ENCODE measurements at places on chromosomes 6 and 20. TPM values are rescaled to one million over a fixed set of nuclear protein-coding genes. Genes with fewer than 3 reads are reported as not detected.

DNA sequence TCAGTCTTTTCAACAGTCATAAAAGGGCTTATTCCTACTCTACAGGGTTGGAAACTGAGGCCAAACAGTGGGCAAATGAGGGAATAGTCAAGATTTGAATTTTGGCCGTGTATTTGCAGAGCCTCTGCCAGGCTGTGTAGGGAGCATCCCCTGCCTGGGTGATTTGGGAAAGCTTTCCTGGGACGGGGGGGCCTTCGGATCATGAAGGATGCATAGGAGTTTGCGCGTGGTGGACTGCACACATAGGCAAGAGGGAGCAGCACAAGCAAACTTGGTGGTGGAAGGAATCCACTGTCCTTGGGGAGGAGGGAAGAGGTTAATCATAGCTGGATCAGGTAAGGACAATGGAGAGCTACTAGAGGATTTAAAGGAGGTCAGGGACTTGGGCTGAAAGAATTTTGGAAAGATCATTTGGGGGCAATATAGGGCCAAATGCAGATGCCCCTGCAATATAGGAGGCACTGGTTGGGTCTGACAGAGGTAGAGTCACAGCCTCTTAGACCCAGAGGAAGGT lies 2.5 kb downstream of the PTPRA start:
- DNase-seq: no peak

- no peak for DNase-seq
These were observed 20.4 kb downstream of the THEMIS start for GRCh38 chr6:127880429-127880828.

Gene MYL9
- total RNA-seq: 1,128 TPM

- DNase-seq: no peak
These were observed 28.8 kb downstream of the DCDC2 start for GRCh38 chr6:24329022-24329421.

Gene EEF1A2
- total RNA-seq: 178 TPM

GRCh38 chr20:52167232-52167840 lies 24.2 kb downstream of the ZFP64 start:
- DNase-seq: no peak

DNA sequence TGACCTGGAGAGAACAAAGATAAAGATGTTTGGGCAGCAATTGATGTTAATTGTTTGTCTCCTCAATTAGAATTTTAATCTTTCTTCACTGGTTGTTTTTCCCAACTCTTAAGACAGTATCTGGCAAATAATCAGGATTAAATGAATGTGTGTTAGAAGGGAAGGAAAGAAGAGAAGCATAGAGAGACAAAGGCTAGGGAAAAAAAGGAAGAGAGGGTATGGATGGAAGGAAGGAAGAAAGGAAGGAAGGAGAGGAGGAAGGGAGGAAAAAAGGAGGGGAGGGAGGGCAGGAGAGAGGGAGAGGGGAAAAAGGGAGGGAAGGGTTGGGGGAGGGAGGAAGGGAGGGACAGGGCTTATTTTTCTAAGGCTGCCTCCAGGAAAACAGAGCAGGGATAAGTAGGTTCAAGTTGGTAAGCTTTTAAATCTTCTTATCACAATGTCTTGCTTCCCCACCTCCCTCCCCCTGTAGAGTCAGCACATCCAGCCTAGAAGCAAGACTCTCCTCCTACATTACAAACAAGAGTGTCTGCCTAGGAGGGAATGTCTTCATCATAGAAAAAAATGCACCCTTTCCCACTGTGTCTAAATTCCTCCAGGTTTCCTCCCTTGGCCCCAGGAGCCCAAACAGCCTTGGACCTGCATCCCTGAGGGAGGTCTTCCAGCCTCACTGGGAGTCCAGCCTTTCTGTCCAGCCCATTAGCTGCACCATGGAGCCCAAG lies 447.8 kb upstream of the JARID2 start:
- no peak for DNase-seq

DNA sequence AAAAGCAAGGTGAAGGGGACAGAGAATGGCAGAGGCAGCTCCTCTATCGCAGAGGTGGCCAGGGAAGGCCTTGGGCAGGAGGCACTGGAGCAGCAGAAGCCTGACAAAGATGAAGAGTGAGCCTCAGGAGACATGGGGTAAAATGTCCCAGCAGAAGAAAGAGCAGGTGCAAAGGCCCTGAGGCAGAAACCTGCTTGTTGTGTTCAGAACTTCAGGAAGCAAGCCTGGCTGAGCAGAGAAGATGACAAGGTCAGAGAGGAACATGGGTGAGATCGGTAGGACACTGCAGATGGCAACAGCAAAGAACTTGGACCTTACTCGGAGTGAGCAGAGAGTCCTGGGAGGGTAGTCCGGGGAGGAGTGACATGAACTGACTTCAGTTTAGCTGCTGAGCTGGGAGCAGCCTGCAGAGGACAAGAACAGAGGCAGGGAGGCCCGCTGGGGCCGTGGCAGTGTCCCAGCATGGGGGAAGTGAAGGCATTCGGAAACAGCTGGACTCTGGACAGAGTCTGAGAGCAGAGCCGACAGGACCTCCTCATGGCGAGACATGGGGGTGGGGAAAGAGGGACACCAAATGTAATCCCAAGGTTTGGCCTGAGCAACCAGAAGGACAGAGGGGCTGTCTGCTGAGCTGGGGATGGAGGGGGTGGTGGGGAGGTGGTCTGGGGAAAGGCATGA lies 106.3 kb downstream of the PREX1 start:
- DNase-seq: no peak

GRCh38 chr6:101393251-101393828 lies at the start of gene GRIK2:
TSS of gene GRIK2 (plus strand) at chr6:101393708.
- DNase-seq: peak; percentile 44

DNA sequence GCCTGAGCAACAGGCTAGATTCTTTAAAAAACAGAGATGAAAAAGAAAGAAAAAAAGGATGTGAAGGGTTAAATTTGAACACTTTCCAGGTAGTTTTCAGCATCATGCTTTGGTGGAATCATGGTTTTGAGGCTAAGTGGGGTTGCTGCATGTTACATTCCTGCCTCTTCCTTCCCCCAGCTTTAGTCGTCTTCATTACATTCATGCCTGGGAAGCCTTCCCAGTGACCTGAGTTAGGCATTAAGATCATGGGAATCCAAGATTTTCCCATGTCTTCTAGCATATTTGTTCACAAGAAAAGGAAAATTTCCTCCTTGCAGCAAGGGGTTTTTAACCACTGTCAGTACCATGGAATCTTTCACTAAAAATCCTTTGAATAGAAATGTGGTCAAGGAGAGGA lies 12.0 kb downstream of the TPX2 start:
- DNase-seq: no peak

Gene LPA
- total RNA-seq: not detected

DNA sequence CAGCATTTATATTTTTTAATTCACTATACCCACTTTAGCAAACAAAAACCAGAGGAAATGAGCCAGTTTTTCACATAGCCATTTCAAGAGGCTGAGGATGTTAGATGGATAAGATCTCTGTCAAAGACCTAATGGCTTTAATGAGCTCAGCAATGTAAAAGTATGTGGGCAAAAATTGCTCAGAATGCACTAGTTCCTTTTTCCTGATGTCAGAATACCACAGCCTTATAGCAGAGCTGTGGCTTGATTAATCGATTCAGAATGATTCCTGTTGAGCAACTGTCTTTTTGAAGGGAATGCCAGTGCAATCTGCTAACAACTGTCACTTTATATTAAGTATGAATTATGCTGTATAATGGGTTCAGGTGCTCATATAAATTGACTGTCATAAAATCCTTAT lies 100.6 kb upstream of the HIVEP1 start:
- no peak for DNase-seq

Gene PPP1R14C
- not detected for total RNA-seq

GRCh38 chr6:26270903-26271667 lies 93.9 kb upstream of the BTN3A2 start:
- DNase-seq: peak; percentile 82

Gene CAPN11
- total RNA-seq: not detected

GRCh38 chr6:164554226-164554625 lies 755.2 kb downstream of the C6orf118 start:
- no peak for DNase-seq

DNA sequence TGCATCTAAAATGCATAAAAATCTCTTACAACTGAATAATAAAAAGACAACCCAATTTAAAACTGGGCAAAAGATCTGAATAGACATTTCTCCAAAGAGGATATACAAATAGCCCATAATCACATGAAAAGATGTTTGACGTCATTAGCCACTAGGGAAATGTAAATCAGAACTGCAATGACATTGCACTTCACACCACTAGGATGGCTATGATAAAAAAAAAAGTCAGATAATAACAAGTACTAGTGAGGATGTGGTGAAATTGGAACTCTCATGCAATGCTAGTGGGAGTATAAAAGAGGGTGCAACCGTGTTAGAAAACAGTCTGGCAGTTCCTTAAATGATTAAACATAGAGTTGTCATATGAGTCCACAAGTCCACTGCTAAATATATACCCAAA lies 24.3 kb upstream of the TBX18 start:
- DNase-seq: no peak

Gene BTNL2
- not detected for total RNA-seq

Gene HCRTR2
- not detected for total RNA-seq

Gene C4B
- 1,915 TPM for total RNA-seq

- DNase-seq: no peak
These were observed 142.0 kb downstream of the CEP57L1 start for GRCh38 chr6:109237077-109237985.

DNA sequence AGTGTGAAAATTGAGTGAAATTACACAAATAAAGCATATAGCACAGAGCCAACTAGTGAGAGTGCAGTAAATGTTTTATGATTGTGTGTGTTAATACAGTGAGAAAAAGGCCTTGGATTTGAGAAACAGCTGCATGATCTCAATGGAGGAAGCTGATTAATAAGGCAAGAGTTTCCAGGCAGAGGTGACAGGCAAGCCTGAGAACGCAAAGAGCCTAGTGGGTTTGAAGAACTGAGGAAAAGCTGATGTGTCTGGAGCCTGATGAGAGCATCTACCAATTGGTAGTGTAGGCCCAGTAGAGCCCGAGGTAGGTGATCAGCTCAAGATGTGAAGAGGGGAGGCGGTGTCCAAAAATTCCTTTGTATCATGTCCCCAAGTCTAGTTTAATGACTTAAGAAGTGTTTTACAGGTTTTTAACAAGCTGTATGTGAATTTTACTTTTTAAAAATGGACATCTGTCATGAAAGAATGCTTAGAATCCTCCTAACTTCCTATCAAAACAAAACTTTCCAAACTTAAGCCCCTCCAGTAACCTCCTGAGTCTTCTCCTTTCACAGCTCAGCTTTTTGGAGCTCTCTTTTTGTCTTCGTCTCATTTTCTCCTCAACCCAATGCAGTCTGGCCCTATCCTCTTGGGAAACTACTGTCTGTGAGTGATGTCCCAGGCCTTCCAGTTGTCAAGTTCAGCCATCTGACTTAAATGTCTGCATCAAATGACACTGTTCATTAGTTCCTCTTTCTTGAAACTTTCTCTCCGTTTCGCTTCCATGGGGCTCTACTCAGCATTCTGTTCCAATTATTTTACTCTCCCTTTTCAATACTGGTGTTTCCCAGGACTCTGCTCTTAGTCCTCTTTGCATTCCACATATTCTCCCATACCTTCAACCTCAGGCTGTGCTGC lies 1.2 kb downstream of the CDC40 start:
- DNase-seq: no peak

- no peak for DNase-seq
These were observed 76.5 kb downstream of the ZNF217 start for GRCh38 chr20:53517146-53517545.

GRCh38 chr6:90456001-90456400 lies 130.9 kb downstream of the MAP3K7 start:
- DNase-seq: no peak

- no peak for DNase-seq
These were observed 18.7 kb upstream of the MC3R start for GRCh38 chr20:56229812-56230211.

Gene VARS2
- 28.4 TPM for total RNA-seq

DNA sequence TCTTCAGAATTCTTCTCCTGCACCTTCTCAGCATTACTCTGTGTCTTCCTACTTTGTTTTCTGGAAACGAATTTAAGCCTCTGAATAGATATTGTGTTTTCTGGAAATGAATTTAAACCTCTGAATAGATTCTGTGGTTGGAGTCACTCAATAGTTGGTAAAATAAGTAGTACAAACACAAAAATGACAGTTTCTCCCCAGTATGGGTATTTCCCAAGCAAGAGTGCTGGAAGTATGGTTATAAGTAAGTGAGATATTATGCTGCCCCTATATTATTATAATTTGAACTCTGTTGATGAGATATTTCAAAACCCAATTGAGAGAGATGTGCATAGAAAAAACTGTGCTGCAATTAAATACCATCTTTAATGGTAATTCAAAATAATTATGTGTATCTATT lies 94.9 kb downstream of the TINAG start:
- DNase-seq: no peak

DNA sequence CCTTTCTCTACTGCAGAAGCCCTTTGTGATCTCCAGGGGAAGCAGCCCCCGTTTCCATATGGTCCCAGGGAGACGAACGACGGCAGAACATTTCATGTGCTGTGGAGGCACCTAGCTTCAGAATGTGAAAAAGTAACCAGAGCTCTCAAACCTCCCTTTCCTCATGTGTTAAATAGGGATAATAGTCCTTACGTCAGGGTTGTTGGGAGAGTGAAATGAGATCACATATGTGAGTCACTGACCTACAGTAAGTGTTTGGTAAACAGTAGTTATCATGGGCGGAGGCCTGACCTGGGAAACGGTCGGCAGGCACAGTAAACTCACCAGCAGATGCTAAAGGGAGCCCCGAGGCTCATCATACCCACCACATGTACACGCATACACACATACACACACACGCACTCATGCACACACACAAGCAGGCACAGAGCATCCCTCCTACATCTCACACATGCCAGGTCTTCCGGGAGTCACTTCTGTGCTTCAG lies 89.7 kb downstream of the LY86 start:
- DNase-seq: no peak

- DNase-seq: no peak
These were observed 33.9 kb upstream of the PRSS16 start for GRCh38 chr6:27213544-27214125.

Gene BPIFB2
- total RNA-seq: not detected

Gene CPXM1
- total RNA-seq: 18.0 TPM

- no peak for DNase-seq
These were observed 43.5 kb upstream of the FRMD1 start for GRCh38 chr6:168122521-168122920.

DNA sequence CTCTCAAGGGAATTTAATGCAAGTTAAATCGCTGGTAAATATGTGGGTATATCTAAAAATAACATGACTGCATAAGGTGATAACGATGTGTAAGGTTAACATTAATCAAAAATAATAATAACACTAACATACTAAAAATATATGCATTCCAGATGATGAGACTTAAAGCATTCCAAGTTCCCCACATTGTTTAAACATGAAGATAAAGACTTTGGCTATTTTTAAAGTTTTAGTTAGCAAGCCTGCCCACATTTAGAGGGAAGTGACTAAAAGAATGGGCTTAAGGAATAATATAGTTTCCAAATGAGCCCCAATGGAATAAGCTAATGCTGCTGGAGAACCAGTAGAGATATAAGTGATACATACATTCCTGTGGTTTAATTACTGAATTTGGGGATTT lies 941.3 kb downstream of the TBC1D32 start:
- DNase-seq: no peak

Gene TRERF1
- total RNA-seq: 15.9 TPM

- no peak for DNase-seq
These were observed 30.1 kb upstream of the EPM2A start for GRCh38 chr6:145765449-145765848.

All from adrenal gland (tissue), 19 donors.